ENCODE measurements at places on chromosomes 16 and 17. TPM values are rescaled to one million over a fixed set of nuclear protein-coding genes. Genes with fewer than 3 reads are reported as not detected.

C16orf92 gene
- not detected for total RNA-seq

XAF1 gene
- total RNA-seq: 13.0 TPM

UNC13D gene
- total RNA-seq: 26.0 TPM

HSD17B2 gene
- 1.7 TPM for total RNA-seq

CFAP52 gene
- not detected for total RNA-seq

MGAT5B gene
- 0.20 TPM for total RNA-seq

CDYL2 gene
- total RNA-seq: 5.3 TPM

AURKB gene
- total RNA-seq: 22.0 TPM

DRC7 gene
- not detected for total RNA-seq

GCGR gene
- total RNA-seq: 0.08 TPM

PDXDC1 gene
- 54.5 TPM for total RNA-seq
